ENCODE measurements at places on chromosomes 2 and 18. TPM values are rescaled to one million over a fixed set of nuclear protein-coding genes. Genes with fewer than 3 reads are reported as not detected.

CYBRD1 gene
- 38.0 TPM for total RNA-seq

- DNase-seq, result no peak
These were observed 15.4 kb upstream of the LYPD6B start for GRCh38 chr2:149023091-149023490.

NAT8 gene
- total RNA-seq, result not detected

RASGRP3 gene
- total RNA-seq, result 3.2 TPM

- DNase-seq, result no peak
These were observed 60.7 kb upstream of the PPM1B start for GRCh38 chr2:44107974-44108373.

GRCh38 chr2:11753452-11753885 is 7.0 kb downstream of the LPIN1 start:
- DNase-seq, result no peak

DNA sequence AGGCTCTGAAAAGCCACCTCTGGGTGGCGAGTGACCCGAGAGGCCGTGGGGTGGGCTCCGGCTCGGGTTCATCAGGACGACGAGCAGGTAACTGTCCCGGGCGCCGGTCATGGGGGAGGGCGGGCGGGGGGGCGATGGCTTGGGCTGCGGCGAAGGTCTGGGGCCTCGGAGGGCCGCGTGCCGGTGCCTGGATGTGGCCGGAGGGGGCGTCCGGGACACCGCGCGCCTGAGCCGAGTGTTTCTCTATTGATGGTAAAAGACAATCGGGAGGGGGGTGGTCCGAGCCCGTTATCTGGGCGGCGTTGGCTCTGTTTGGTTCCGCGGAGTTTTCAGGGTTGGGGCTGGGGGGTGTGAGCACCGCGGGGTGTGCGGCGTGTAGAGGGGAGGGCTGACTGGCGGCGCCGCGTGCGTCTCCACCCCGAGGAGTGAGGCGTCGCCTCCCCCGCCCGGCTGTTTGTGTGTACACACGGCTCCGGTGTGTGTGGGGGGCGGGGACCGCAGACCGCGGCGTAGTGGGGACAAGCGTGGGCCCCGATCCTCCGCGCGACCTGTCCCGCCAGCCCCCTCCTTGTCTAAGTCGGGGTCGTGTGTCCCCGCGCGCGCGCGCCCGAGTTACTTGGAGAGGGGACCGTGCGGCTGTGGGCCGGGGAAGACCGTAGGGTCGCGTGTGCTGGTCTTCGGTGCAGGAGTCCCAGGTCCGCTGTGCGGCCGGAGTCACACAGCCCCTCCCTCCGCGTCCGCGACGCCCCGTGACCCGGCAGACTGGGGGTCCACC is 1.6 kb downstream of the CTIF start:
- peak; percentile 56 for DNase-seq

DNA sequence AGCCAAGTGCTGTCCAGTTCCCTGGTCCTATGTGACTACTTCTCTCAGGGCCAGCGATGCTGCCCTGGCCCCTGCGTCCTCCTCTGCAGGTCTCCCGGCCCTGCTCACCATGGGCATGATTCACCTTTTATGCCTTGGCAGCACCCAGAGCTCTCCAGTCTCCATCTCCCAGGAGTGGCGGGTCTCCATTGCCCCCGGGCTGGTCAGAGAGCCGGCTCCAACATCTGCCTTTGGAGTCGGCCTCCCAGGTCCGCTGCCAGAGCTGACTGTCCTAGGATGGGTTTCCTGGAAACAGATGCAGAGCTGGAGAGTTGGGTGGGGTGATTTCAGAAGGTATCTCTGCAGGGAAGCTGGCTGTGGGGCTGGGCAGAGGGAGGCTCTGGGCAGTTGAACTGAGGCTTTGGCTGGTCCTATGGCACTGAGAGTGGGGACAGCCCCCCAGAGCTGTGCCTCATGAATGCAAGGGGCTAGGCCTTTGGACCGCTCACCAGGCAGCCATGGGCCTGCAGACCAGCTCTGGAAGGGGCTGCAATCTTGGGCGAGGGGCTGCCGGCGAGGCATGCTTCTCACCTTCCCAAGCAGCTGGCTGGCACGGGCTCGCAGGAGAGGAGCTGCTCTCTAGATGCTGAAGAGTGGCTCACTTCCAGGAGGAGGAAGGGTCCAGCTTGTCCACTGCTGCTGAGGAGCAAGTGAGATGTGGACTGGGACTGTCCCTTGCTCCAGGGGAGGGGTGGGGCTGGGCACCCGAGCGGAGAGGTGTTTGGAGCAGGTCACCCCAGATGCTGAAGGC is 59.8 kb upstream of the HS6ST1 start:
- DNase-seq, result no peak

CDK5R2 gene
- total RNA-seq, result 0.45 TPM

GRCh38 chr2:64838817-64839216 is 150.4 kb upstream of the SLC1A4 start:
- DNase-seq, result peak; percentile 72

Measured in H4 (cell line).